ENCODE measurements at places on chromosomes 3 and 15.

DNA sequence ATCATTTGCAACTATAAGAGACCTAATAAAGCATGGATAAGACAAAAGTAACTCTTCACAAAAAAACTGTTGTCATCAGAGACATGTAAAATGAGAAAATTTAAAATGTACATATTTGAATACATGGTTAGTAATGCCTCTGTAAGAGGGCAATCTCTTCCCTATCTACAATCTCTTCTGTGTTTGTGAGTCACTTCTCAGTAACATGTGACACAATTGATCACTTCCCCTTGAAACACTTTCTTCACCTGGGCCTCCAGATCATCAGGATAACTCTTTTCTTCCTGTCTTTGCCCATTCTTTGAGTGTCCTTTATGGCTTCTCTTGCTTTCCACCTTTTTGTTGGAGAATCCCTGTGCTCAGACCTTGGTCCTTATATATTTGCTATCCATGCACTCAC lies 50.4 kb downstream of the TFDP2 start:
- no peak for DNase-seq

- no peak for DNase-seq
Observed at GRCh38 chr3:30548600-30548999, 57.8 kb upstream of the TGFBR2 start.

- no peak for DNase-seq
Observed at GRCh38 chr3:56787258-56787775, 14.4 kb downstream of the ARHGEF3 start.

GRCh38 chr15:75685195-75685594 lies 27.5 kb downstream of the CSPG4 start:
- DNase-seq, result no peak

Measured in AG09309 (cell line).